Progenitor cell of endocrine pancreas (in vitro differentiated cells): ENCODE measurements at places on chromosomes 7 and 10. TPM values are rescaled to one million over a fixed set of nuclear protein-coding genes. Genes with fewer than 3 reads are reported as not detected.

The NOLC1 gene
- total RNA-seq: 64.7 and 68.9 TPM in 2 replicates

The SEMA3A gene
- 12.4 and 19.6 TPM in 2 replicates for total RNA-seq

The TRIM56 gene
- total RNA-seq: 19.3 and 22.0 TPM in 2 replicates

The SCIN gene
- 0.10 and 0.47 TPM in 2 replicates for total RNA-seq

- DNase-seq: peak; percentile 41
These were observed 7.3 kb upstream of the KLHDC10 start for GRCh38 chr7:130063036-130063435.

DNA sequence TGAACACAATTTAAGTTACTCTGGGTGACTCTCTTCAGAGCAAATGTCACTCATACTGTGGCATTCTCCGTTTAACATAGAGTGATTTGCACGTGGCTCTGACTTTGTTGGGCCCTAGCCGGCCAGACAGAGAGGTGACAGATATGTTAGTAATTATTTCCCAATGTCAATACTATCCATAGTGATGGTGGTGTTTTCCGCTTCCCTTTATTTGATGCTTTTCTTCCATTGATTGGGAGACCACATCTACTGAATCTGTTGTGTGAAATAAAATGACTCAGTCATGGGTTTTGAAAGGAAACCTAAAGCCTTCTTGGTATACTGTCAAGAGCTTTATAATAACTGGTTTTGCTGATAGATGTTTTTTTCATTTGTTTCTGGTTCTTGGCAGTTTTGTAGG is 7.4 kb downstream of the AVL9 start:
- DNase-seq: no peak

GRCh38 chr7:74430961-74431466 is 22.7 kb upstream of the GTF2IRD1 start:
- no peak for DNase-seq

DNA sequence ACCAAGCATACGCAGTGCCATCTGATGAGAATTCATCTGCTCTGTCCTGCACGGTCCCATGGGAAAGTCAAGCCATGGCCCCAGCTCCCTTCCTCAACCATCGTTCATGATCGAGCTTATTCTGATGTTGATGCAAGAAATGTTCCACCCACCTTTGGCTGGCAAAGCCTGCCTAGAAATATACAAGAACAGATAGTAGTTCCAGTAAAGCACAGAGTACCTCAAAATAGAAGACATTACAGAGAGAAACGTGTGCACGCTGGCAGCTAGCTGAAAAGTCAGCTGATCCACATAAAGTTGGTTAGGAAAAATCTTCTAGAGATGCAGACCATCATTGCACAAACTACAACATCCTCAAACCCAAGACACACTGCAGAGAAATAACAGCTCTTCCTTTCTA is 127.0 kb downstream of the PTPRN2 start:
- DNase-seq: no peak

- no peak for DNase-seq
These were observed 2.6 kb downstream of the ABI1 start for GRCh38 chr10:26857991-26858706.

GRCh38 chr10:109977382-109977806 is 30.4 kb upstream of the ADD3 start:
- DNase-seq: no peak

DNA sequence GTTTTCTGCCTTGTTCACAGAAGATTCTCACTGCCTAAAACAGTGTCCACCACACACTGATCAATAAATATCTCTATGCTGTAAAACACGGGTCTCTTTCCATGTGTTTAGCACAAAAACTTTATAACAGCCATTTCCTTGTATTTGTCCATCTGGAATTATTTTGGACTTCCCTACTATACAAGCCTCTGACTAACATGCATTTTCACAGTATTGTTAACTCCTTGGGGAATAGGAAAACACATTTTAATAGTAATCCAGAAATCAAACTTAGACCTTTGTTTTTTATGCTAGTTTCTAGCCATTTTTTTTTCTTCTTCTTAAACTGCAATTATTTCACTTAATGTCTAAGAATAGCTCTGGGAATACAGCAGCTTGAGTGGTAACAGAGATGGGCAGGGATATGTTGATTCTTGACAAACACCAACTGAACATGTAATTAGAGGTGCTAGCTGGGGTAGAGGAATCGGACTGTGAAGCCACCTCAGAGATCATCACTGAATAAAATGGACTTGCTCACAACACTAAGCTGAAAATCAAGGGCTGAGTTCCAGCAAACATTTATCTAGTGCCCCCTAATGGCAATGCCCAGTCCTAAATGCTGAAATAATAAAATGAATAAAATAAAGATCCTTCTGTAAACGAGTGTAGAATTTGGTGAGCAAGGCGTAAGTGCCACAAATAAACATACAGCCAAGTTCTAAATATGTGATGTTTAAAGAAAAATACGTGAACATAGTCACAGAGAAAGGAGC is 593.1 kb downstream of the SORCS1 start:
- no peak for DNase-seq

GRCh38 chr7:133696056-133696455 is 431.1 kb upstream of the LRGUK start:
- DNase-seq: no peak

- no peak for DNase-seq
These were observed 37.9 kb upstream of the AKR1C2 start for GRCh38 chr10:5041471-5042023.
